ENCODE measurements at places on chromosomes 4 and X.
A peak's percentile ranks its signal among the peaks of the same experiment; 100 is the strongest.

DNA sequence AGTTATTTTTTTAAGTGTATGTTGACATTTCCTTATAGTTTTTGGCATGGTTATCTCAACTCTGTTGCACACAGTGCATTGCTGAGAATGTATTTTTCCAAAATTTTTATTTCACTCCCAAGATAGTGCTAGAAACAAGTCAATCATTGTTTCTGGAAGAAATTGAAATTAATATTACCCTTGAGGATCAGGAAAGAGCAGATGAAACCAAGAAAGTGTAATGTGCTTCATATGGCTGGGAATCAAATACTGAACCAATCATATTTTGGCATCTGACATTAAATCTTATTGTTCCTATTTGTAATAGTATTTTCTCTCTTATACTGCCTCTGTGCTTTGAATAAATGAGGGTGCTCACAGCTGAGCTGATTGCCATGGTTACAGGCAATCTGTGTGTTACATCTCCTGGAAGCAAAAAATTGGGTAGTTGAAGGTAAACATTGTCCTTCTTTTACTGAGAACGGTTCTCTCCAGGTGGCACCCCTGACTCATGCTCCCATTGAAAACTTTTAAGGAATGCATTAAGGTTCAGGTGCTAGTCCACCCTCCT, 358.2 kb upstream of the NR3C2 start:
- no peak for DNase-seq

GRCh38 chr4:1373892-1374705, 27.1 kb downstream of the UVSSA start:
- DNase-seq, result no peak

DNA sequence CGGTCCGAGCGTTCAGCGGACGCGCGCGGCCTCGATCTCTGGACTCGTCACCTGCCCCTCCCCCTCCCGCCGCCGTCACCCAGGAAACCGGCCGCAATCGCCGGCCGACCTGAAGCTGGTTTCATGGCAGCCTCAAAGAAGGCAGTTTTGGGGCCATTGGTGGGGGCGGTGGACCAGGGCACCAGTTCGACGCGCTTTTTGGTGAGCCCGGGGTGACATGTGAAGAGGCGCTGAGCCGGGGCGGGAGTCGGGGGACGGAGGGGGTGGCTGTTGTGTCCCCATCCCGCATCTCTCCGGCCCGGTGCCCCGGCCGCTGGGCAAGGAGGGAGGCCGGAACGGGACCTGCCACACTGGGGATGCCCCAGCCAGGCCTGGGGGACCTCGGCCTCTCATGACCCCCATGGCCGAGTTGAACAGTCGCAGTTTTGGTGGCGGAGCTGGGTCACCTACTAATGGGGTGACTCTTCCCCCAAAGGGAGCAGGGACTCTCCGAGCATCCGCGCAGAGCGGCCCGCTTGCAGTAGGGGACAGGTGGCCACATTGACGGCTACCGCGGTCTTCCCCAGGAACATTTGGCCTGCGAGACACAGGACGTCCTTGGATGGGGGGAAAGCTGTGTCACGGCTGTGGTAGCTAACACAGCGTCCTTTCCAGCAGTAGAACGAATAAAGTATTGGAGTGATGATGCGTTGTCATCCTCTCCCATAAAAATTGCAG, at the start of gene GK:
TSS of gene GK (plus strand) at position 9 of the 717 bp plus-strand sequence. CDS start at position 124, 115 bp downstream.
- DNase-seq, result peak; percentile 53

DNA sequence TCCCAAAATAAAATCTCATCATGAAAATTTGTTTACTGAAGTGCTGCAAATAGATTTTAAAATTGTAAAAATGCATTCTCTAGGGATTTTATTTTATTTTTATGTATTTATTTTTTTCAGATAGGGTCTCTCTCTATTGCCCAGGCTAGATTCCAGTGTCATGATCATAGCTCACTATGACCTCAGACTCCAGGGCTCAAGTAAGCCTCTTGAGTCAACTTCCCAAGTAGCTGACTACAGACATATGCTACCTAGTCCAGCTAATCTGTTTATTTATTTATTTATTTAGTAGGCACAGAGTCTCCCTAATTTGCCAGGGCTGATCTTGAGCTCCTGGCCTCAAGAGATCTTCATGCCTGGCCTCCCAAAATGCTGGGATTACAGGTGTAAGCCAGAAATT, 317.7 kb upstream of the ANXA10 start:
- DNase-seq, result no peak

DNA sequence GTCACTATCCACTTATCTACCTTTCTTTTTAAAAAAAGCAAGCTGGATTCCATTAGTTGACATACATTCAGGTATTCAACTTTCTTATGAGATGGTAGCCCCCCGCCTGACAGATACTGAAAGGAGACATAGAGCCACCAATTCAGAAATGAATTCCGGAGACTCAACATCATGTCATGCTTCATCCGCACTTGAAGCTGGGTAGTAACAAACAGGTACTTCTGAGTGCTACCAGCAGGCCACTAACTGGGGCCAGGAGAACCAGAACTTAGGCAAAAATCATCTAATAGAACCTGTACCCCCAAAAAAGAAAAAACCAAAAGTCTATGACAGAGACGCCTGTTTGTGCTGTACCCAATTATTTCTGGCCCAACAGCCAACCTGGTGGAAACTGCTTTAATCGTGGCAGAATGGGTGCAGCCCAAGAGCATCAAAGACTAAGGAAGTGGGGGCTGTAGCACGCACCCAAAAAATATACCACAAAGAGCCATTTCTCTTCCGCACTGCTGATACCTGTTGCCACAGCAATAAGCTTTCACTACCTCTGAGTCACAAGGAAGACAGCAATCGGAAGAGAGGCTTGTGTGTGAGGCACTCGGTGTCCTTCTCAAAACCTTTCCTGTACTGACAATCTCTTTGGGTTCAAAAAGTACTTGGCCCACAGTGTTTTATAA, 84.8 kb downstream of the AFAP1 start:
- DNase-seq, result no peak
